ENCODE measurements at places on chromosomes 12 and 14. TPM values are rescaled to one million over a fixed set of nuclear protein-coding genes. Genes with fewer than 3 reads are reported as not detected.

Gene OASL
- 1.3 TPM for total RNA-seq

Gene PSEN1
- total RNA-seq = 91.1 TPM

Gene FGF23
- not detected for total RNA-seq

Gene SYCP3
- not detected for total RNA-seq

Gene TRAFD1
- total RNA-seq = 35.6 TPM

Gene CABP1
- total RNA-seq = 0.19 TPM

Gene TMEM253
- total RNA-seq = 2.2 TPM

Gene CLECL1
- total RNA-seq = not detected

Gene KLRG1
- total RNA-seq = 1.6 TPM

GRCh38 chr12:6198051-6198450, 2.1 kb upstream of the CD9 start:
- no peak for DNase-seq

- no peak for DNase-seq
These were observed 205.2 kb upstream of the TMEM260 start for GRCh38 chr14:56374421-56374820.

DNA sequence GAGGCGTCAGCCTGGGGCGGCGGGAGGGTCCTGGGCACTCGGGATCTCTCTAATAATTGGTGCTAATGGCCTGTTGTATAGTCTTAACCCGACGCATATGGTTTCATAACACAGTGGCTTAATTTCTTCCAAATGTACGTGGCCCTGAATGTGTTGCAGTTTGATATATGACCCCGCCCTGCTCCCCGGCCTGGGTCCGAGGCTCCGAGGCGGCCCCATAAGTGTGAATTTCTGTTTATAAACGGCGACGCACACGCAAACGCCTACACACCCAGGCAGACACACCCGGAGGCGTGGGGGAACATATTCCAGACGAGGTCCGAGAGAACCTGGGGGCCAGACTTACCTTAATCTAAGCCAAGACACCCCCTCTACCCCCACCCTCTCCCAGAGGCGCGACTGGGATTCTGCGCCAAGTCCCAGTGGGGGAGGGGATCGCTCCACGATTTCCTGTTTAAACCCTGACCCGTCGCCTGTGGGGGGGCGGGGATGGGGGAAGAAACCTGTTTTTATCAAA, 9.7 kb upstream of the HOXC6 start:
- no peak for DNase-seq

DNA sequence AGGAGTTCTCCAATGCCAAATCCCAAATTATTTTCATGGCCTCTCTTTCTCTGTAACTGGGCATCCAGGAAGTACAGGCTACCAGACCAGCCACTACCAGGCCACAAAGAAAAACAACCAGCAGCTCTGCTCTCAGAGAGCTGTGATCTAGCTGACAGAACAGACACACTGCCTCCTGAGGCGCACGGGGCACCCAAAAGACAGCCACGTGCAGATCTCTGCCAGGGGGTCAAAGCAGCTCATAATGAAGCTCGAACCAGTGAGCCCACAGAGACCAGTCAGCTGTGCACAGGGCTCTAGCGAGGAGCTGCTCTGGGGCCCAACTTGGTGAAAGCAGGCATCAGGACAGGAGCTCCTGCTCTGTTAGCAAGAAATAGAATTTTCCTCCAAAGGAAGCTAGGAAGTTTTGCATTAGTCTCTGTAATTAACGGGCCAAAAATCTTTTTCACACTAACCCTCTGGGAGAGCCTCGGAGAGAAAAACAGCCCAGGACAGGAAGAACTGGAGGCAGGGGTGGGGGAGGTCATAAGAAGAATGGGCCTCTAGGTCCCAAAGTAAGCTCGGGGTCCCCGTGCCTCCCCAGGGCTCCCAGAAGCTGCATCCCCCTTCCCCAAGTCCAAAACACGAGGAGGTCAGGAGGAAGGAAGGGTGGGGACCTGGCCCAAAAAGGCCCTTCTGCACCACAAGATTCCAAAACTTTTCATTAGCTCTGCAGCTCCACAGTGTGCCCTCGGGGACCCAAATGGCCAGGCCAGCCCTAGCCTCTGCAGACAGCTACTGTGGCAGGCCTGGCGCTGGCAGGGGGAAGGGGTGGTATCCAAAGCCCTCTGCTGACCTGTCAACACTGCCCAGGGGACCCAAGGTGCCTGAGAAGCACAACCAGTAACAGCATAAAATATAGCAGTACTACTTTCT, 30.2 kb downstream of the ACTN1 start:
- DNase-seq = no peak

DNA sequence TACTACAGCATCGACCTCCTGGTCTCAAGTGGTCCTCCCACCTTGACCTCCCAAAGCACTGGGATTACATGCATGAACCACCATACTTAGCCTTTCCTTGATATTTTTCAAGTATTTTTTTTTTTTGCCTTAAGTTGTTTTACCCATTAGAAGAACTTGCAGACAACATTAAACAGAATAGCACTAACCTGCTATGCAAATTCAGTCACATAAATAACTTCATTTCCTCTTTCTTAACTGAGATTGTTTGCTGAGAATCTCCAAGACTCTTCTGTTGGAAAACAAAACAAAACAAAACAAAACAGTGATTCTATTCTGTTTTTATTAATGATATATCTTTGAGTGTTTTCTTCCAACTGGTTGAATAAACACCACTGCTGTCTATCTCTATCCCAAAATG, 115.9 kb upstream of the IFNG-AS1 start:
- DNase-seq = no peak

GRCh38 chr14:92984082-92984788, 61.3 kb downstream of the CHGA start:
- no peak for DNase-seq

DNA sequence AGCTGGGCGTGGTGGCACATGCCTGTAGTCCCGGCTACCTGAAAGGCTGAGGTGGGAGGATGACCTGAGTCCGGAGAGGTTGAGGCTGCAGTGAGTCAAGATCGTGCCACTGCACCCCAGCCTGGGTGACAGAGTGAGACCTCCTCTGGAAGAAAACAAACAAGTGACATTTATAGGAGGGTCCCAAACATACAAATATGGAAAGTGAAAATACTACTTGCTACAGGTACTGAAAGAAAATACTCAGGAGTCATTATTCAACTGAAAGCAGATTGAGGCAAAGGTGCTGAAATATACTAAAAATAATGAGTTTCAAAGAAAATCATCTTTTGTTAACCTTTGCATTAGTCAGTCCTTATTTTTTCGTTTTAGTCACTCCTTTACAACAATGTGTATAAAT, 53.5 kb downstream of the ETV6 start:
- DNase-seq = no peak

DNA sequence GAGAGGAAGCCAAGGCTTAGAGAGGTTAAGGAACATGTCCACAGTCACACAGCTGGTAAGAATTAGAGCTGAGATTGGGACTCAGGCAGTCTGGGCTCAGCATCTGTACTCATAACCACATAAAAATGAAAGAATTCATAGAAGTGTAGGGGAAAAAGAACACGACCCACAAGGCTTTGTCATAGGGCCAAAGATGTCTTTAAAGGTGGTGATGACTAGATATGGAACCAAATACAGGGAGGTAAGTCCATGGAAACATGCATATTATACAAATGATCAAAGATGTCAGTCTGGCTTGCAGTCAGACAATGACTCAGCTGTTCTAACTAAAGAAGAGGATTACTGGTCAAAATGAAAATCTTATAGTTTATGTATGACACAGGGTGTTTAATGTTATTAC, 7.2 kb upstream of the SSPN start:
- peak; percentile 86 for DNase-seq

DNA sequence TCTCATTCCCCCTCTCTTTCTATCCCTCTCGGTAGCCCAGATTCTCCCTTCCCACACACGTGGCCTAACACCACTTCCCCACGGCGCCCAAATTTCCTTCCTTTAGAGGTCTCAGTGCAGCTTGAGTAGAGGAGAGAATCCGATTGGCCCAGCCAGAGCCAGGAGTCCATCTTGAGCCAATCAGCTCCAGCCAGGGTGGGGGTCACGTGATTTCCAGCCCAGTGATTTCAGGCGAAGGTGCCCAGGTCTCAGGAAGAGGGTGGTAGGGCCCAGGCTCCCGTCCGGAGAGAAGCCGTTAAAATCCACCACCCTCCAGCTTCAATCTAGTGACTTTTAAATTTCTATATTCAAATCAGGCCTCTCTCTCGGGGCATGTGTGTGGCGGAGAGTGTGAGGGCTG, 45.2 kb upstream of the MYL2 start:
- no peak for DNase-seq

DNA sequence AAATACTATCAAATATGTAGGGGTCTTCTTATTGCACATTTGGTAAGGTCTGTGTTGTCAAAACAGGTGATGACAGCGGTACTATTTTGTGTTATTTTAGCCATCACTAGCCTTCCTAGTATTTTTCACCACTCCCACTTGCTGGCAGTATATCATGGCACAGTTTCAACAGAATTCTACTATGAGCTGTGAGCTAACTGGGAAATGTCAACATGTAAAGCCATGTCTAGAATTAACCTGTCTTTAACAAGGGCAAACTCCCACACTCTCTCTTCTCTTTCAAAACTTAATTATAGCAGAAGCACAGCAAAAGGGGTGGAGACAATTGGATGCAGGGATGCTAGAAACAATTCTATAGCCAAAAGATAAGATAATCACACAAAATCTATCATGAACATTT, 253.4 kb downstream of the PAX9 start:
- DNase-seq = no peak

DNA sequence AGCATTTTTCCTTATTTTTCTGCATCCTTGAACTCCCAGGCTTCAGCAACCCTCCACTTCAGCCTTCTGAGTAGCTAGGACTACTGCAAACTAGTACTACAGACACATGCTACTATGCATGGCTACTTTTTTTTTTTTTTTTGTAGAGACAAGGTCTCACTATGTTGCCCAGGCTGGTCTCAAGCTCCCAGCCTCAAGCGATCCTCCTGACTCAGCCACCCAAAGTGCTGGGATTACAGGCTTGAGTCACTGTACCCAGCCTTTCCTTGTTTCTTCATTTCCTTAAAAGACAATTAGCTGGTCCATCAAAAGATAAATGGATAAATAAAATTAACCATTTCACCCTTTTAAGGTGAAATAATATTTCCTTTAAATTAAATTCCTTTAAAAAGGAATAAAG, 205.8 kb downstream of the SPTSSA start:
- no peak for DNase-seq

- DNase-seq = no peak
These were observed 38.5 kb downstream of the TRIM9 start for GRCh38 chr14:51056421-51056820.

DNA sequence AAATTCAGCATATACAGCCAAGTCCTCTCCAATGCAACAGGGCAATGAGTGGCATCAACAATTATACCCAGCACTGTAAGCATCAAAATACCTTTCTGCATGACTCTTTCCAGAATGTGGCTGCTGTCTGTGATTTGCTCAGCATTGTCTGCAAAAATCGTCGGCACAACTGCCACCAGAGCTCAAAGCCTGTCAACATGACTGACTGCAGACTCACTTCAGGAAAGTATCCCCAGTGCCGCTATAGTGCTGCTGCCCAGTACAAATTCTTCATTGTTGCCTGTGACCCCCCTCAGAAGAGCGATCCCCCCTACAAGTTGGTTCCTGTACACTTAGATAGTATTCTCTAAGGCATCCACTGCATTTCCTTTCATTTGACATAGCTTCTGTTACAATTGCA, 735 bp downstream of the RNASE6 start:
- no peak for DNase-seq

DNA sequence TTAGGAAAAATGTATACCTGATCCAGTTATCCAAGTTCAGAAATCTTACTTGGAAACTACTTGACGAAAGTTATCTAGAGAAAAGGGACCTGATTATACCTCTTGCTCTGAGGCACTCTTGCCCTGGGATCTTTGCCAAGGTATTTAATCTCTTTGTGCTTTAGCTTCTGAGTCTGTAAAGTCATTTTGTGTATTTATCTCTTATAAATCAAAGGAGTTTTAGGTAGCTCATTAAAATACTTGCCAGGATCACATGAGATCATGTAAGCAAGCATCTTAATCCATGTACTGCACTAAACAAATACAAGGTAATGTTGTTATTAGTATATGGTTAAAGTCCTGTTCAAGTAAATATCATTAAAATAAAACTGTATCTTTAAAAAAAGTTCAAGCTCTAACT, 147.5 kb downstream of the IPO8 start:
- no peak for DNase-seq

DNA sequence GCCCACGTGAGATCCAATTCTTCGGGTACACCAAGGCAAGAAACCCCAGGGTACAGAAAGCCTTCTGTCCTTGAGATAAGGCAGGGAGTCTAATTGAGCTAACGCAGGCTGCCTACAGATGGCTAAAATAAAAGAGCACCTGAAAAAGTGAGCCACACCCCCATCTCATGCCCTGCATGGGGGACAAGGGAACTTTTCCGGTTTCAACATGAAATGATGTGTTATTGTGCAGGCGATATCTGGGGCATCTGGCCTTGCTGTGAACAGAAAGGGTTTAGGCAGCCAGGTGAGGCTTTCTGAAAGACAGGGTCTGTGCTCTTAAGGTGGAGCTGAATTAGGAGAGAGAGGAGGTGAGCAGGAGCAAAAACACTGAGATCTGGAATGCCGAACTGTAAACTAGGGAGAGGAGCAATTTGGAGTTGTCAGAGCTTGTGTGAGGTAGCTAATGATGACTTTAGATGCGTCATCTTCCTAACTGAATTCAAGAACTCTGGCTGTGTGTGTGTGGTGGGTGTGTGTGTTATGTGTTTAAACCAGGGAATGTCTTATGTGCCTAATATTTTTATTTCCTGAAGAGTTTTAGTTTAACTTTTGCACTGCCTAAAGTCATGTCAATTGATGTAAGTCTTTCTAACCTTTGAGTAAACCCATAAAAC, 20.1 kb upstream of the LDHB start:
- no peak for DNase-seq

DNA sequence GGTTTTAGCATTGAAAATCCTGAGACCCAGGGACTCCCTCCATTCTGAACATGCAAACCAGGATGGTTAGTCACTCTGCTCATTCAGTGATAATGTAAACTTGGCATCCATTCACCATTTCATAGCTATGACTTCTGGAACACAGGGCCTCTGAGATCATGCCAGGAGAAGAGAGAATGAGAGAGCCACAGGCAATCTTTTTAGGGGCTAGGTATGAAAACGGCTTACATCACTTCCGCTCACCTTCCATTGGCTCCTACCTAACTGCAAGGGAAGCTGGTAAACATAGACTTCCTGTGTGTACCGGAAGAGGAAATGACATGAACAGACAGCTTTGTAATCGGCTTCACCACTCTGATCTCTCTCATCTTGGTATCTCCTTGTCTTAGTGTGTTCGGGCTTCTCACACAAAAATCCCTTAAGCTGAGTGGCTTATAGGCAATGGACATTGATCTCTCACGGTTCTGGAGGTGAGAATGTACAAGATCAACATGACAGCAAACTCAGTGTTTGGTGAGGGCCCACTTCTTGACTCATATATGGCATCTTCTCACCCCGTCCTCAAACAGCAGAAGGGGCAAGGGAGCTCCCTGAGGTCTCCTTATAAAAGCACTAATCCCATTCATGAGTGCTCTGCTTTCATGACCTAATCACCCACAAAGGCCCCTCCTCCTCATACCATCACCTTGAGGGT, 465.9 kb upstream of the TBX3 start:
- peak; percentile 90 for DNase-seq
